NCI-H1105 (cell line): ENCODE measurements at places on chromosomes 16 and 17.

DNA sequence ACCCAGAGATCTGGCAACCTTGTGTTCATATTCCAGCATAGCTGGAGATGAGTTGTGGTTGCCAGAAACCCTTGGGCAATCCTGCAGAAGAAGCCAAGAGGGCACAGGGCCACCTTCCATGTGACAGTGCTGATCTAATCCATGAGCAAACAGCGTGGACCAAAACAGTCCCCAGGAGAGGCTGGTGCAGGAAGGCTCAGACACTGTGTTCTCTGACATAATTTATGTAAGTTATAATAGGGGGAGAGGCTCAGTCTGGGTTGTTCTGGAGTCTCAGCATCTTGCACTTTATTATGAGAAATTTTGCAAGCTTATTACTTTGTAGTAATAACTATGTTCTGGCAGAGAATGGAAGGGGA, 273.9 kb downstream of the HAPSTR1 start:
- no peak for DNase-seq

- DNase-seq: peak; percentile 95
Measured at GRCh38 chr17:8173056-8173870, 2.9 kb downstream of the TMEM107 start.

DNA sequence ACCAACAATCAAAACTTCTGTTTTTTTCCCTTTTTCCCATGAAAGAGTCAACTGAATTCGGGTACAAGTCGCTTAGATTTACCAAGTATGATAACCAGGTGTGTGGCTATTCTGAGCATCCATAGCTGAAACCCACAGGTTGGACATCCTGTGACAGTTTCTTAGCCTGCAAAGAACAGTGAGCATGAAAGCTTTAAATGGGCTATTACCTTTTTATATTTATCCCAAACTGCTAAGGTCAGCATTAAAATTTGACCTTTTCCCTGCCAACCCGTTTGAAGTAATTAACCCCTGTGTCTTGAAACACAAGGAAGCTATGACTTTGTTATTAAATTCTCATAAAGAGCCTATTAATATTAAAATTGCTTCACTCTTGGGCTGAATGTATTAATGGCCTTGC, 1065.0 kb upstream of the RBFOX1 start:
- no peak for DNase-seq

- no peak for DNase-seq
Measured at GRCh38 chr16:68592466-68593337, 52.4 kb upstream of the CDH3 start.

GRCh38 chr16:66365651-66366050, 840 bp upstream of the CDH5 start:
- DNase-seq: no peak

- no peak for DNase-seq
Measured at GRCh38 chr17:76154292-76154691, 13.2 kb upstream of the FOXJ1 start.
